Activated naive CD4-positive, alpha-beta T cell treated with anti-CD3 and anti-CD28 coated beads, Interleukin-2, amount 50 U/mL, for 16 hours (primary cell): ENCODE measurements at places on chromosomes 2 and 18.
A peak's percentile ranks its signal among the peaks of the same experiment; 100 is the strongest.

DNA sequence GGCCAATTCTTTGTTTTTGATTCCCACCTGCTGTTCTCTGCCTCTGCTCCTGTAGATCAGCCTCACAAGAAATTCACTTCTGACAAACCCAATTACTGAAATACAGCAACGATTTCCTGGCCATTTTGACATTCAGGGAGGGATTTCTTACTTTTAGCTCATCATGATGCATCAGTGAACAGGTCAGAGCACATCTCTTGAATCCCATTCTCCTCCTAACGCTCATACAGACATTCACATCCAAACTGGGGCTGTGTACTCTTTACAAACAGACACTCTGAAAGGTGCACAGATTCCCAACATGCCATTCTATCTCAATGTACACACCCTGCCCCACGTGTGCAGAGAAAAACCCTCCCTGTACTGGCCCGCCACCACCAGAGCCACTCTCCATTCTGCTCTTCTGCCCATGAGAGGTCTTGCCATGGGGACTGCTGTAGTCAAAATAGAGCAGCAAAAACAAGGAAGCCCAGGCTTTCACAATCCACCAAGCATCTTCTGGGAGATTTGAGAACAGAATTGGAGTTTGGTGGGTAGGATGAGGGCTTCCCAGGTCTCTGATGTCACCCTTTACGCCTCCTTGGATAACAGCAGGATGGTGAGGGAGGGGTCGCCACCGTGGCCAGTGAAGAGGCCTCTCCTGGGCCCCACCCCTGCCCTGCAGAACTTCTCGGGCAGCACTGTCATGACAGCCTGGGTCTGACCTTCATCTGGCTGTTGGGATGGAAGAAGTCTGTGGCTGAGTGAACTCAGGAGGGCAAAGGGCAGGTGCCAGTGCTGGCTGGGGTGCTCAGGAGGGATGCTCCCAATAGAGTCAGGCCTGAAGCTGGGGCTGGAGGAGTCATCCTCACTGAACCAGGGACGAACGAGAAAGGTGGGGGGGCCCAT lies 41.9 kb upstream of the ZFP36L2 start:
- no peak for DNase-seq

DNA sequence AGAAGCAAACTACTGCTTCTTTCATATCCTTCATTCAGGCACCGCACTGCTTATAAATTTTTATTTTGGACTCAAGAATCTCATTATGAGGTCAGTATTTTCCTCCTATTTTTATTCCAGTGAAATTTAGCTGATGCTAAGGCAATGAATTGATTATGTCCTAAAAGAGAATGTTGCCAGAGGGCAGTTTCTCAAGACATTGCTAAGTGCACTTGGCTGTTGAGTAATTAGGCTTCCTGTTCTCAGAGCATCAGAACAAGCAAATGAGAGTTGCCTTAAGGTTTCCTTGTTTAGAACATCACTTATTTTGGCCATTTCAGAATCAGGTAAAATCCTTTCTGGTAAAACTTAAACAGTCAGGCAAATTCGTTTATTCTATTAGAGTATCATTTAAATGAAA lies 548.6 kb upstream of the ZEB2 start:
- no peak for DNase-seq

GRCh38 chr2:96506907-96507240 lies 1.7 kb upstream of the NEURL3 start:
- no peak for DNase-seq

GRCh38 chr2:238158018-238158508 lies 707 bp upstream of the ERFE start:
- DNase-seq = no peak

GRCh38 chr18:71554686-71555085 lies 989.5 kb downstream of the CBLN2 start:
- DNase-seq = no peak

DNA sequence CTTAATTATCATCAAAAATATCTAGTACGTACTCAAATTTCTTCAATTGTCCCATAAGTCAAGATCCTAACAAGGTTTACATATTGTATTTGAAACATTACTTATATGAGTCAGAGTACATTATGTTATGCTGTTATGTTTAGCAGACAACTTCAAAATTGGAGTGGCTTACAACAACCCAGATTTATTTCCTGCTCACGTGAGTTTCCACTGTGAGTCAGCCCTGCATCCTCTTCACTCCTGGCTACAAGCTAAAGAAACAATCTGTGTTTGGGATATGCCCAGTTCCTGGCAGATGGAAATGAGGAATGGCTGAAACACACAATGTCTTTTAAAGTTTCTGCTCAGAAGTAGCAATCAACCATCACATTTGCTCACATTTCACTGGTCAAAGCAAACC lies 31.5 kb upstream of the TANC1 start:
- no peak for DNase-seq

DNA sequence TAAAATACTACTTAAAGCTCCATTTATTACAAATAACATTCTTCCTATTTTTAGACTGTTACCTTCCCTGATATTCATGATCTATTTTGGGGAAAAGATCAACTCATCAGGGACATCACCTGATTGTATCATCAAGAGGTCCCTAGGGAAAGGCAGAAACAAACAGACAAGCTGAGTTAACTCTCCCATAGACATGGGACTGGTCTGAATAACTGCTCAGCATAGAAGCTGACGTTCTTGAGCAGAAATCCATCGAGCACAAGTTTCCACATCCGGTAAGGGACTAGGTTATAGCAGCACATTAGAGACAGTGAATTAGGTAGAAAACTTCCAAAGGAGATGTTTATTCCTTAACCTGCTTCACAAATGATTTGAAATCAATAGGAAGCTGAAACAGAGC lies 1100.4 kb upstream of the SLC39A10 start:
- no peak for DNase-seq

- DNase-seq = no peak
These were observed 145.7 kb upstream of the KLF7 start for GRCh38 chr2:207311316-207312005.

GRCh38 chr2:156321243-156321904 lies 11.1 kb downstream of the NR4A2 start:
- peak; percentile 33 for DNase-seq

GRCh38 chr2:118854507-118855345 lies 7.3 kb upstream of the EN1 start:
- DNase-seq = no peak

DNA sequence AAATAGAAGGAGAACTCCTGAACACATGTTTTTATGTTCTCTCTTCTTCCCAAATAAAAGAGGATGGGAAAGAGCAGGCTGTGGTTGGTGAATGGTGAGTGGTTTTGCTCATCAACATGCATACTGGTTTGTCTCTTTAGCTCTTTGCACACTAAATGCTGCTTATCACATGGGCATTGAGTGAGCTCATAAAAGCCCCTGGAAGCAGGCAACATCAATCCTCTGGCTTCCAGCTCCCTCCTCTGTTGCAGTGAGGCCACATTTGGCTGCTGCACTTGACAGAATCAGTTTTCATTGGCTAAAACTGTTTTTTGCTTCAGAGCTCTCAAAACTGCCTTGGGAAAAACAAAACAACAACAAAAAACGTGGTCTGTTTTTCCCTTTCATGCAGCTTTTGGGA lies 1308.2 kb upstream of the NRXN1 start:
- DNase-seq = no peak

DNA sequence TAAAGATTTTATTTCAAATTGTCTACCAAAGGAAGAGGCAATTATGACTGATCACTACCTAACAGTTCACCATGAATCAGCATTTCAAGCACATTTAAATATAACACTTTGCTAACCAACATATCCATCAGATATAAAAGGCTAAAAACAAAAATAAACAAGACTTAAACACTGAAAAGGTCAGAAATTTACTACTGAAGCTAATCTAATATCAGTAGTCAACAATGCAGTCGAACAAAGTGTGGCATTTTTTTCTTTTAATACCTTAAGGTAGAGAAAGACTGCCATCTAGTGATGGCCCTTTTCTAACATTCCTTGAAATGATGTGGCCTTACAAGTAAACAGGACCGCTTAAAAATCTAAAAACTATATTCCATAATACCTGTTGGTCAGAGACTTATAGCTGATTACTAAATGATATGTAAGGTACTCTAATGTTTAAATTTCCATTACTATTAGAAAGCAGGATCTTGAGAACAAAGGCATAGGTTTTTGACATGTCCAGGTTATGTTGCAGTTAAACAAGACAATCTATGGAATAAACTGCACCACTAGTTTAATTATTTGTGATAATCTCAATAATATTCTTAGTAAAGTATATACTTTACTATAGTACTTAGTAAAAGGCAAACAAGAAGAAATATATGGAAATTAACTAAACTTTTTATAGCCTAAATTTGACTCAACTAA lies 80.0 kb downstream of the EXOC6B start:
- no peak for DNase-seq

DNA sequence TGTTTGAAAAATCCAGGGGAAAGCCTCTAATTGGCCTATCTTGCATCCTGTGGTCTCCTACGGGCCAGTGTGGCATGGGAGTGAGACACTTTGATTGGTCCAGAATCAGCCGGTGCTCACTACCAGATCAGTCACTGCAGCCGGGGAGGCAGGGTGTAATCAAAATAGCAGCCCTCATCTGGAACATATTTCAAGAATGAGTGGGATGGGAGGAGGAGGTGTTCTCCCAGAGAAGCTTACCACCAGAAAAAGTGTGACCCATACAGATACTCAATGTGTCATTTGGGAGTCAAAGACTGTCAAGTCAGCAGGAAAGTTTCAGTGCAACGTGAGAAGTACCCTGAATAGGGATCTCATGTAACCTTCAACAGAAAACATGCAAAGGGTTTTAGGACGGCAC lies 393.9 kb upstream of the SLC14A2 start:
- no peak for DNase-seq

DNA sequence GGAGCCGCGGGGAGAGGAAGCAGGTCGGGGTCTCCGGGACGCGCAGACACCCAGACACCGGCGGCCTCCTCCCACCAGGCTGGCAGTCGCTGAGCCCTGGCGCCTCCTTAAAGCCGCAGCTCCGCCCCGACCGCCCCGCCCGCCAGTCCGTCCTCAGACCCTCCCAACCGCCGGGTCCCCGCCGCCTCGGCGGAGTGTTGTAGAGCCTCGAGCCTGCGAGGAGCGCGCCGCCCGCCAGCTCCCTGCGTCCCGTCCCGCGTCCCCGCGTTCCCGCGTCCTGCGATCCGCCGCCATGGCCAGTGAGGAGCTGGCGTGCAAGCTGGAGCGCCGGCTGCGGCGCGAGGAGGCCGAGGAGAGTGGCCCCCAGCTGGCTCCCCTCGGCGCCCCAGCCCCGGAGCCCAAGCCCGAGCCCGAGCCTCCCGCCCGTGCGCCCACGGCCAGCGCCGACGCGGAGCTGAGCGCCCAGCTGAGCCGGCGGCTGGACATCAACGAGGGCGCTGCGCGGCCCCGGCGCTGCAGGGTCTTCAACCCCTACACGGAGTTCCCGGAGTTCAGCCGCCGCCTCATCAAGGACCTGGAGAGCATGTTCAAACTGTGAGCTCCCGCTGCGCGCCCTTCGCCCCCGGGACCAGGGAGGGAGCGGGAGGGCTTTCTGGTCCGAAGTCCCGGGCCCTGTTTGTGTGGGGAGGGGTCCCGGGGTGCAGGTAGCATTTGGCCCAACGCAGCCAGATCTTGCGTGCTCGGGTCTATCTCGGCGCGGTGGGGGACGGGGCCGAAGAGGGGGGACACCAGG lies at the start of gene EFHD1:
EFHD1 (plus strand) TSS at position 192 of the 793 bp plus-strand sequence; CDS start at position 293, 101 bp downstream.
- DNase-seq = peak; percentile 57

DNA sequence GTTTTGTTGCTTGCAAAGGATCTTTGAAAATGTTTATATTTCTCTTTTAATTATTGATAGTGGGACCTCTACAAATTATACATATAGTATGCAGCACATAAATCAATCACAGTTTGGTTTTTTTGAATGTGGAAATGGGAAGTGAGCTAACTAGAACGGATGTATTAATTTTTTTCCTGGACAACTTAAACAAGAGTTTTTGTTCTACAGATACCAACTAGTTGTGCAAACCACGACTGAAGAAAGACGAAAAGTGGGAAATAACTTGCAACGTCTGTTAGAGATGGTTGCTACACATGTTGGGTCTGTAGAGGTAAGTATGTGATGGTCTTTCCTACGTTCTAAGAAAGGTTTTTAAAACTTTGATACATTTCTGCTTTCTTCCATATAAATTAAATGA lies 39.2 kb downstream of the NDC80 start:
- DNase-seq = no peak

GRCh38 chr2:108922141-108922915 lies 66.7 kb downstream of the EDAR start:
- no peak for DNase-seq

DNA sequence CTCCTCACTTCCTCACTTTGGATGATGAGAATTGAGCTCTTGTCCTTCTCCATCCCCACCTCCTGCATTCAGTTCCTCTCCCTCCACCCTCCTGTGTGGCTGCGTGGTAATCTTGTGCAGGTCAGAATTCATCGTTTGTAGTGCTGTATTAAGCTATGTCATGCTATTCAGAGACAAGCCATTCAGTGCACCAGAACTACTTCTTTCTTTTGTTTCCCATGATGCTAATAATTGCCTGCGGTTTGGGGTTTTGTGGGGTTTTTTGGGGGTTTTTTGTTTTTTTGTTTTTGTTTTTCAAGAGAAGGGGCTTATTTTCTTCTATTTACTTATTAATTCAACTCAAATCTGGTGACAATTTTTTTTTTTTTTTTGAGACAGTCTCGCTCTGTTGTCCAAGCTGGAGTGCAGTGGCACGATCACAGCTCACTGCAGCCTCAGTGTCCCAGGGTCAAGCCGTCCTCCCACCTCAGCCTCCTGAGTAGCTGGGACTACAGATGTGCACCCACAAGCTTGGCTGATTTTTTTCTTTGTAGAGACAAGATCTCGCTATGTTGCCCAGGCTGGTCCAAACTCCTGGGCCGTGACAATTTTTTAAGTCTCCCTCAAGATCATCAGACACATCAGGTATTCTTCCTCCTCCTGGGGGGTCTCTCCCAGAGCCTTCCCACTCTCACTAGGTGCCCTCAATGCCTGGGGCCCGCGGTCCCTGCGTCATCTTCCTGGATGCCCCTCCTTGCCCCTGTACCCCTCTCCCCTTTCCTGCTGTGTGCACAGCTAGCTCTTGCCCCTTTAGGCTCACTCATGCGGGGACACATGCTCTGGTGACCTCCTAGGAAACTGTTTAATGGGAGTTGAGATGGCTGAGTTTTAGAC lies 37.8 kb downstream of the MAL start:
- DNase-seq = peak; percentile 0

DNA sequence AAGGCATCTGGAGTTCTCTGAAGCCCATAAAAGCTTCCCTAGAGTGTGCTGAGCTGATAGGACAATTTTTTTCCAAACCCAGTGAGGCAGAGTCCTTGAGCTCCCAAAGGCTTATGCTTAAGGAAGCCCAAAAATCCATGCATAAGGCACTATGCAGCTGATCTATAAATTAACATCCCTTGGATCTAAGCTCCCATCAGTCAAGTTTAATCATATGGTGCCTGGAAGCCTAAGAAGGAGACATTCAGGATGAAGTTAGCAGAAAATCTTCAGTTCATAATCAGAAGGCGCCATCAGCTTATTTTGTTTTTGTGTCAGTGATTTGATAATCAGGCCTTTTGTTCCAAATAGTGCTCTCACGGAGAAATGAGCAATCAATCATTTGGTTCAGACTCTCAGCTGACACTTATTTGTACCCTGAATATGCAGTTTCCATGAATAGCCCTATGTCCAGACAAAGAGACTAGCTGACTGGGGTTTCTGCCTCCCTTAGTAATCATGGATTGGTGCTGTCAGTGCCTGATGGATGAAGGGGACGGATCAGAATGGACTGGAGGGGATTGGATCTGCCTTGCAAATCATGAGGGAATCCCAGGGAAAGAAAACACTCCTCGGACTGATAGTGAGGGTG lies 464.8 kb upstream of the RGPD4 start:
- DNase-seq = no peak
